Stimulated activated CD8-positive, alpha-beta memory T cell treated with anti-CD3 and anti-CD28 coated beads, Interleukin-4, amount 100 ng/mL, for 1 hour (primary cell): ENCODE measurements at places on chromosomes 3 and 15.

DNA sequence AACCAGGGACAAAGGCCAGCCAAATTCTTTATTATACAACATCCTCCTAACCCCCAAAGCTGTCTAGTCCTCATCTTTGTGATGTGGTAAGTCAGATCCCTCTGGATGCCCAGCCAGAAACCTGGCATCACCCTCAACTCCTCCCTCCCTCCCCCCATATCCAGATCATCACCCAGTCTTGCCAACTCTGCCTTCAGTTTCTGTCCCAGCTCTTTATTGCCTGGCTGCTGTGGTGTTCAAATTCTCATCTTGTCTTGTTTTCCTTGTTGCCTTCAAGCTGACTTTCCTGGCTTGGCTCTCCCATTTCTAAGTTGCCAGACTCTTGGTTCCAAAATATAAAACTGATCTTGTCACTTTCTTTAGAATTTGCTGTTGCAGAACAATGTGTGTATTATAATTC is 28.6 kb downstream of the MAP2K1 start:
- DNase-seq = no peak

DNA sequence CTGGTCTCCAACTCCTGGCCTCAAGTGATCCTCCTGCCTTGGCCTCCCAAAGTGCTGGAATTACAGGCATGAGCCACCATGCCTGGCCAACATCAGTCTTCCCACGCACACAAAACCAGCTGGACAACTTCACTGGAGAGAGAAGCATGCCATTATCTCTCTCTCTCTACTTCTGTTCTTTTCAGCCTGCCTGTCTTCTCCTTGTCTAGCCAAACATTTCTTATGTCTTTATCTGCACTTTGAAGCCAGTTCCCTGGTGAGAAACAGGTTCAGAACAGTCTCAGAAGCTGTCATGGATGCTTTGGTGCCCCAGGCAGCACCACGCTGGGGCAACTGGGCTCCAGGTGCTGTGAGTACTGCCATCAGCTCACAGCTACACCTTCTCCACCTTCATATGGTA is 79.8 kb downstream of the PRICKLE2 start:
- no peak for DNase-seq

- no peak for DNase-seq
Observed at GRCh38 chr3:190621927-190622326, 108.0 kb downstream of the IL1RAP start.

DNA sequence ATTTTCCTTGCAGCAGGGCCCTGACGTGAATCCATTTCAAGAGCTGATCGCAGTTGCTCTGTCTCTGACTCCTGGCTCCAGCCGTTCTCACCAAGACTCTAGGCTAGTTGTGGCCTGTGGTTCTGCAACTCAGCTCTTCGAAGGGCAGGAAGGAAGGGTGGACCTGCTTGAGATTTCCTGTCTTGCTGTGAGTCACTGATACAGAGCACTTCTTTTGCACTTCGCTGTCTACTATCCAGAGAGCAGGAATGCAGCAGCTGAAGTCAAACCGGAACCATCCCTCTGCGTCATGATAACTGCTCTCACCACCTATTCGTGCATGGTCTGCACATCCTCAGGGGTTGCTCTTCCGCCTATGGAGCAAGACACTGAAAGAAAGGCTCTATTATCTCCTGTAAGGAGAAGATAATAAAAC is 59.7 kb downstream of the RAP2B start:
- peak; percentile 60 for DNase-seq

DNA sequence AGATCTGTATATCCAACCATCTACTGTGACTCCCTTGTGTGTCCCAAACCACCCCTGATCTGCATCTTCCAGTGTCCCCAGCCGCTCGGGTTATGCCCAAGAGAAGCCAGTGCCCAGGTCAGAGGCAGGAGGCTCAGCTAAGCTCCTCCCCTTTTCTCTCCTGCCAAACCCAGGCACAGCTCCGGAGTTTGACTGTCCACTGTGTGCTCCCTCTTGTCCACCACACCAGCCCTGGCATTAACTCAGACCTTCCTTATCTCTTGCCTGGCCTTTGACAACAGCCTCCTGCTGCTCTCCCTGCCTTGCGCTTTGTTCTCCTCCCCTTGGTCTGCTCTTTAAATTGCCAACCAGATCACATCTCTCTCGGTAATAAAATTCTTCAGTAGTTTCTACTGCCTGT is 39.3 kb downstream of the DGKG start:
- no peak for DNase-seq

DNA sequence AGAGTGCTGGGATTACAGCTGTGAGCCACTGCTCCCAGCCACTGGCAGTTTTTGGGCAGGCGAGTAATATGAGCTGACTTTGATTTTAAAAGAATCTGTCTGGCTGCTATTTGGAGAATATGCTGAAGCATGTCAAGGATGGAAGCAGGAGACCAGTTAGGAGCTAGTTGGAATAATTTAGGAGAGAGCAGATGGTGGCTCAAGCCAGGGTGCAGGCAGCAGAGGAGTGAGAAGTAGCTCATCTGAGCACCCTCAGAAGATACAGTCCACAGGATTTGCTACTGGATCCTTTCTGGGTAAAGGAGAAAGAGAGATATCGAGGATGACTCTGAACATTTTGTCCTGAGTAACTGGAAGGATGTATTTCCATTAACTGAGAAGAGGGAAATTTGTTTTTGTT is 30.4 kb upstream of the BDH1 start:
- no peak for DNase-seq

- DNase-seq = no peak
Observed at GRCh38 chr3:134449277-134449676, 36.5 kb downstream of the ANAPC13 start.

DNA sequence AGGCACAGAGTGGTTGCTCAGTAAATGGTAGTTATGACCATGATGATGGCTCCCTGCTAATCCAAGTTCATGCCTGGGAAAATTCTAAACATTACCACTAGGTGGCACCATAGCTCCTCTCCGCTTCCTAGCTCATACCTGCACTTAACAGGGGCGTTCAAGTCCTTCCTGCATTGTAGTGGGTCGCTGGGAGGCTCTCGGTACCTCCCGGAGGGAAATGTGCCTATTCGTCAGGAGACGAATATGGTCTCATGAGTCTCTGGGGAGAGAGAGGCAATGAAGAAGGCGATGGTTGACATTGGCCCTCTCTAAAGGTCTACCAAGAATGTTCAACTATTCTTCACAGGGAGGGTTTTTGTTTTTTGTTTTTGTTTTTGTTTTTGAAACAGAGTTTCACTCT is 10.9 kb downstream of the MESP1 start:
- DNase-seq = peak; percentile 6

- DNase-seq = no peak
Observed at GRCh38 chr3:128313935-128314334, 152.8 kb downstream of the DNAJB8 start.

DNA sequence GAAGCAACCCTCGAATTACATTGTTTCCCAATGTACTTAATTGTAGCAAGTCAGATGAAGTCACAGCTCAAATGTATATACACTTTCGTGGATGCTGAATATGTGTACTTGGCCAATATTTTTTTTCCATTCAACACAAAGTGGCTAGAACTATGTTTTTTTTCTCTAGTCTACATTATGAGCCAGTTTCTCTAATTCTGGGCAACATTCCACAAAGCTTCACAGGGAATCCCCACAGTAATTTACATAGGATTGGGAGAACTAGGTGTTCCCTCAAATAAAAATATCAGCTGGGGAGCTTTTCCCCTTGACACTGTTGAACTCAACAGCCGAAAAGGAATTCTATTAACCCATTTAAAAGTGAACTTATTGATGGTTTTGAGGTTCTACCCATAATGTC is 493.1 kb downstream of the MECOM start:
- no peak for DNase-seq

GRCh38 chr3:45425237-45425933 is 37.0 kb downstream of the LARS2 start:
- no peak for DNase-seq

GRCh38 chr3:146177519-146177918 is 16.5 kb upstream of the PLOD2 start:
- no peak for DNase-seq

- no peak for DNase-seq
Observed at GRCh38 chr3:55305696-55306485, 181.2 kb downstream of the WNT5A start.

- no peak for DNase-seq
Observed at GRCh38 chr3:119352863-119353527, 58.8 kb downstream of the ARHGAP31 start.

DNA sequence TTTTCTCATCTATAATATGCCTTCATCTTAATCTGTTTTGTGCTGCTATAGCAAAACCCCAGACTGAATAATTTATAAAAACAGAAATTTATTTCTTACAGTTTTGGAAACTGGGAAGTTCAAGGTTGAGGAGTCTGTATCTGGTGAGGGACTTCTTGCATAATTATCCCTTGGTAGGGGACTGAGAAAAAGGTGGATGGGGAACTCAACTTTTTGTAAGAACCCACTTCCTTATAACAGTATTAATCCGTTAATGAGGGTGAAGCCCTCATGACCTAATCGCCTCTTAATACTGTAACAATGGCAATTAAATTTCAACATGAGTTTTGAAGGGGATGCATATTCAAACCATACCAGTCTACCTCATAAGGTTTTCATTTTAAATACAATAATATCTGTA is 17.4 kb upstream of the MYH15 start:
- DNase-seq = no peak

DNA sequence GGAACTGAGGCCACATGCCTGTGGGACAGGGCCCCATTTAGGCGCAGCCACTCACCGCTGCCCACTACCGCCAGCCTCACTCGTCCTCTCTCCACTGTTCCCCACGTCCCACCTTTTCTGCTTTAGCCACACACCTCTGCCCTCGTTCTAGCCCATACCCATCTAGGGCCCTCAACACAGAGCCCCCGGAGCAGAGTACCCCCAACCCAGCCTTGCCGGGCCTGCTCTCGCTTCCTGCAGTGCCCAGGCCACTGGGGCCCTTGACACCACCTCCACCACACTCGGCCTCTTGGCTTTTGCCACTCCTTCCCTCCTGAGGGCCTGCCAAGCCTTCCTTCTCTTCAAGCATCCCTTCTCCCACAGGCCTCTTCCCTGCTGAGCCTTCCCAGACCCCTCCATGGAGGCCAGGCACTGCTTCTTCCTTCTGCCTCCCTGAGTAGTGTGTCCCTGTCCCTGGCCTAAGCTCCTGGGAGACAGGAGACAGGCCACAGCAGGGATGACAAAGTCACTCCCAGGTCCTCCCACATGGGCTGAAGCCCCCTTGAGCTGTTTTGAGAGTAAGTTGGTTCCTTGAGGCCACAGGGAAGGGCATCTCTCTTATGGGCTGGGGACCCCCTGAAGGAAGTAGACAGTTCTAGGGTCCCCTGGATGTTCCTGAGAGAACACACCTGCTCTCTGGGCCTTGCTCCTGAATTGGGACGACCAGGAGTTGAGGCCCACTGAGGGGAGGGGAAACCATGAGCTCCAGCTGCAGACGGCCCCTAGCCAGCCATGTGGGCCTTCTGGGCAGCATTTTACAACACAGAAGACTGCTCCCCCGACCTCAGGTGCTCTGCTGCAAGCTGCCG is 4.4 kb downstream of the PRSS50 start:
- no peak for DNase-seq

DNA sequence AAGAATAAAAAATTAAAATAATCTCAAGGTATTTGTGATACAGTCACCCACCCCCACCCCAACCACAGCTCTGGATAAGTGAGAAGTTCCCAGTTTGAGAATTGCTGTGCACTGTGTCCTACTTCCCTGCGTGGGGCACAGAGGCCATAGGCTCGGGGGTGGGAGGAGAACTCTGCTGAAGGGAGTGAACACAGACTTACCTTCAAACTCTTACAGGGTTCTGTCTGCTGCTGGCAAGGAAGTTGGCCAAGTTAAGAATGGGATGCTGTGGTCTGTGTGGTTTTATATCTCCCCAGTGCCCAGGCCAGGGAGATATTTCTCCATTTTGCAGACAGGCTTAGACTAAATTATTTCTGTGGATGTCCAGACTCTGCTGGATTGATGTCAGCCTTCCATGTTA is 37.6 kb downstream of the SPTSSB start:
- DNase-seq = no peak

DNA sequence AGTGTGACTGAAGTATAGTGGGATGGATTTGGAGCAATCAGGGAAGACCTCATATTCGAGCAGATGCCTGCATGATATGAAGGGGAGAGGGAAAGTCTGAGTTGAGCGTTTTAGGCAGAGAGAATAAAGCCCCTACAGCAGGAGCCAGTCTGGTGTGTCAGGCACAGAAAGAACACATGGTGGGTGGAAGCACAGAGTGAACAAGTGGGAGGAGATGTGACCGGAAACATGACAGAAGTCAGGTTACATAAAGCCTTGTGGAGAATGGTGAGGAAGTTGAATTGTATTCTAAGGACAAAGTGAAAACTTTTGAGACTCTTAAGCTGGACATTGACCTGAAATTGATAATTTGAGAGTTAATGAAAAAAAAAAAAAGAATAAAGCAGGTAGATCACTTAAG is 541.0 kb downstream of the PLOD2 start:
- DNase-seq = no peak

- DNase-seq = no peak
Observed at GRCh38 chr3:10781981-10782380, 34.0 kb upstream of the SLC6A11 start.

GRCh38 chr3:50172626-50173220 is 17.6 kb downstream of the SEMA3F start:
- no peak for DNase-seq

GRCh38 chr15:78306176-78306774 is 6.9 kb upstream of the SKIC8 start:
- no peak for DNase-seq
